ENCODE measurements at places on chromosomes 3 and 15.
A peak's percentile ranks its signal among the peaks of the same experiment; 100 is the strongest.

- DNase-seq = no peak
Measured at GRCh38 chr15:64934023-64934422, 22.3 kb downstream of the ANKDD1A start.

DNA sequence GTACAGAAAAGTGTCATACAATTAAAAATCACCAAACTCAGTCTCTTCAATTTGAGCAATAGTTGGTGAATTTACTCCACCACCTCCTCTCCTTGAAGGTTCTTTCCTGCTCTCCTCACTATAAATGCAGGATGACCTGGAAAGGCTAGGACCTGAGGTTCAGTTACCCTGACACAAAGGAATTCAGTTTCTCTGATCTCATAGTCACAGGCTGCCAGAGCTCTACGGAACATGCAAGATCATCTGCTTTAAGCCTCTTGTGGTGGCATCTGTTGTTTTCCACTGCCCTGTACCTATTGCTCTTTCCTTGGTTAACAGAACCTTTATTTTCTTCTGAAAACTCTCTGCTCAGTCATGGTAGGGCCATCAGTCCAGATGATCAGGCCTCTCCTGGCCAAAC is 4.9 kb upstream of the TP63 start:
- no peak for DNase-seq

DNA sequence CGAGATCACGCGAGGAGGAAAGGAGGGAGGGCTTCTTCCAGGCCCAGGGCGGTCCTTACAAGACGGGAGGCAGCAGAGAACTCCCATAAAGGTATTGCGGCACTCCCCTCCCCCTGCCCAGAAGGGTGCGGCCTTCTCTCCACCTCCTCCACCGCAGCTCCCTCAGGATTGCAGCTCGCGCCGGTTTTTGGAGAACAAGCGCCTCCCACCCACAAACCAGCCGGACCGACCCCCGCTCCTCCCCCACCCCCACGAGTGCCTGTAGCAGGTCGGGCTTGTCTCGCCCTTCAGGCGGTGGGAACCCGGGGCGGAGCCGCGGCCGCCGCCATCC is 1.1 kb upstream of the SETD5 start:
- DNase-seq = peak; percentile 95

GRCh38 chr3:7520059-7520458 is 659.1 kb downstream of the GRM7 start:
- no peak for DNase-seq

- DNase-seq = no peak
Measured at GRCh38 chr3:31974471-31974870, 6.6 kb downstream of the OSBPL10 start.

DNA sequence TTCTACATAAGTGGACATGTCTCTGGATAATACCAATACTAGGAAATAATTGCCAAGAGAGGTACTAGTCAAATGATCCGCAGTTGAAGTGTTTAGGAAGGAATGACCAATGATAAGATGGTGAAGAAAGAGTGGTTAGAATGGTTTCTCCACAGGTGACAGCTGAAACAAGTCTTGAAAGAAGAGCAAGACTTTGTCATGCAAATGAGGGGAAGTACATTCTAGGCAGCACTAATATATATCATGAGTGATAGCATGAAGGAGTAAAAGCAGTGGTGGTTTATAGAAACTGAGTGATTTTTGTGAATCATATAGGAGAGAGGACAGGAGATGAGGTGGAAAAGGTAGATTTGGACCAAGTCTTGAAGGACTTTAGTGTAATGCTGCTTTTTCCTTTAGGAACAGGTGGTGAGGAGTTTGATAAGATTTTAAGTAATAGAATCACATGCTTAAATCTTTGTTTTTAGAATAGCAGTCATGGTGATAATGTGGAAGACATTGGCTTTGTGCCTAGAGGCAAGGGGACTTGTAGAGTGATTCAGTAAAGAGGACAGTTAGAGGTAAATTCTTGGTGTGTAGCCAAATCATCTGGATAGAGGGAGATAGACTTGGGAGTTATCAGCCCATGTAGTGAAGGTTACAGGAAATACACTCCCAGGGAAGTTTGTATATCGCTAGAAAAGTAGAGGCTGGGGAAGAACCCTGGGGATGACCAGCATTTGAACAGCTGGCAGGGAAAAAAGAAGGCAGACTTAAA is 31.9 kb downstream of the SLMAP start:
- no peak for DNase-seq

GRCh38 chr3:5126586-5126985 is 4.5 kb downstream of the ARL8B start:
- DNase-seq = no peak

DNA sequence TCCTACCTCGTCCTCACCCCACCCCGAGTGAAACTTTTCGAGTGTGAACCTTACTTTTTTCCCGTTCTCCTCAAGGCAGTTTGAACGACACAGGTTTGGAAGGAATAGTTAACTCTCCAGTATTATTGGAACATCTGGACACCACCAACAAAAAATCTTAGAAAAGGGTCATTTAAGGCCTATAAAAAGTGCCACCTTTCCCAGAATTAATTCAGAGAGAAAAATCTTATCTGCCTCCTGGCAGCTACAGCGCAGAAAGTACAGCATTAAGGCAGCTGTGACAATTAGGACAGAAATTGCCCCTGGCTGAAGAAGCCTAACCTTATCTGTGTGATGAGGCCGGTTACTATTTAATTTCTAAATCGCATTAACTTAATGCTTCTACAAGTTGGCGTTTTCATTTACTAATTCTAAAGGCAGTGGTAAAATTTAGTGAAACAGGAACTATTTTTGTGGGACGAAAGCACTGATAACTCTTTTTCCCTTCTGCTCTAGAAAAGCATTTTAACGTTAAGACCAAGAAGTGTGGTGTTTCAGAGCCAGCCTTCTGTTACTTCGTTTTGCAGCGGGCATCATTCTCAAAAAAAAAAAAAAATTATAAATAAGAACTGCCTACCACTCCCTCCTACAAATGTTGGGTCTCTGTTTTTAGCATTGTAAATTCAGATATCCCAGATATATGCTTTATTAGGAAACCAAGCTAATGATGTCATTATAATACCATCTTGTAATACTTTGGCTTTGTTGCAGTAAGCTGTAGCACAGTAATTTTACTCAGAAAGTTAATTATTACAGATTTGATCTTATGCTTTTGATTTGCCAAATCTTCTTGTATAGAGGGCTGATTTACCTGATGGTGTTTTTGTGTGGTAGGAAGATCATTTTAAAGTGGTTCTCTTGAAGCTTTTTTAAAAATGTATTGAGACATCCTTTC is 1.4 kb downstream of the ATP11B start:
- peak; percentile 36 for DNase-seq

- DNase-seq = no peak
Measured at GRCh38 chr3:82081351-82081750, 319.9 kb upstream of the GBE1 start.

- DNase-seq = no peak
Measured at GRCh38 chr3:17969244-17969643, 226.8 kb upstream of the TBC1D5 start.

DNA sequence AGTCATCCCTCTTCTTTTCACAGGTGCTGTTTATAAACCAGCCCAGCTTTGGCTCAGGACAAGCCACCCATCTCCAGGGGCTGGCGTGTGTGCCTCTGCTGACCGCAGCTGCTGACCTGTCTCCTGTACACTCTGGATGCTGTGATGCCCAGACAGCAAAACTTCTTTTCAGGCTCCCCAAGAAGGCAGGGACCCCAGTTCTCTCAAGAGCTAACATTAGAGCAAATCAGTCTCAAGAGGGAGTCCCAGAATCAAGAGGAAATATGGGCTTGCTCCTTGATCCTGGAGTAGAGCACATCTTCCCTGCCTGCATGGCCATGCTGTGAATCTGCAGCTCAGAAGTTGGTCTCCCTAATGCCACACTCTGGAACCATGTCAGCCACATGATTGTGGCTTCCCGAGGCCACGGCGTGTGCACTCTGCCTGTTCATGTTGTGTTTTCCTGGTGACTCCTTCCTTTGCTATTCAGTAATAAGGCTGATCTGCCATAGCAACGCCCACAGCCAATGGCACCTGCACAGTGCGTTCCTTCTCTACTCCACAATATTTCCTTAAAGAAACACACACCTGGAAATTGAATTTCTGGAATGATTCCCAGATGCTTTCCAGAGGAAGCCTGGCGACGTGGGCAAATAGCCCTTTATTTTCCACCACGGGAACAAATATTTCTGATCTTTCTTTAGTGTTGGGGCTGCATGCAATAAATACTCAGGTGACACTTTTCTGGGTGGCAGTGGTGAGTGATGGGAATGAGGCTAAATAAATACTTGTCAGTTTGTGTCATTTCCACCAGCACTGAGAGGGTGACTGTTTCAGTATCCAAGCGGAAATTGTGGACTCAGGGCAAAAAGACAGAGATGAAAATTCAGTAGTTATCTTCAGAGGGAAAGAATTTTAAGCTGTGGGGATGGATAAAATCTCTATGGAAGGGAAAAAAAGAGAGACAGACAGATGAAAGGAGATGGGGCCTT is 21.9 kb upstream of the THSD4 start:
- DNase-seq = no peak

- DNase-seq = no peak
Measured at GRCh38 chr3:61857297-61857696, 295.9 kb downstream of the PTPRG start.

DNA sequence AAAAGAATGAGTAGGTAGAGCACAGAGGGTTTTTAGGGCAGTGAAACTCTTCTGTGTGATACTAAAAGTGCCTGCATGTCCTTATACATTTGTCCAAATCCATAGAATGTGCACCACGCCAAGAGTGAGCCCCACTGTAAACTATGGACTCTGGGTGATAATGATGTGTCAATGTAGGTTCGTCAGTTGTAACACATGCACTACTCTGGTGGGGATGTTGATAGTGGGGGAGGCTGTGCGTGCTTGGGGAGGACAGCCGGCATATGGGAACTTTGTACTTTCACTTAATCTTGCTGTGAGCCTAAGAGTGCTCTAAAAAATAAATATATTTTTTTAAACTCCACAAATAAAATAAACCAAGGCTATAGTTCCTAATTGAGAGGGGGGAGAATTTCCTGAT is 319.2 kb downstream of the SHQ1 start:
- DNase-seq = no peak

DNA sequence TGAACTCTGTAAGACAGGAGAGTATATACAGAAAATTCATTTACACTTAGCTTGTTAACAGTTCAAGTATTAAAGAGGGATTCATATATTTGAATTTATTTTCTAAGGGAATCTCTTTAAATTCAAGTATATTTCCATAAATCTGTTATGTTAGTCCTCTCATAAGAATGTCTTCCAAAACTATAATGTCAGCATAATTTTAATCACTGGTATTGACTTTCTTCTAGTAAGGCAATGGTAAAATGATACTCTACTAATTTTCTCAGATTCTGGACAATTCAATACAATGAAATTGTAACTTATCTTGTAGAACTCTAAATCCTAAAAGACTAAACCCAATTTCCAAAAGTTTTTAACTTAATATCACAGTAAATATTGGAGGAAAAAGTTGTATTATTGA is 66.3 kb upstream of the EPHA6 start:
- DNase-seq = no peak

DNA sequence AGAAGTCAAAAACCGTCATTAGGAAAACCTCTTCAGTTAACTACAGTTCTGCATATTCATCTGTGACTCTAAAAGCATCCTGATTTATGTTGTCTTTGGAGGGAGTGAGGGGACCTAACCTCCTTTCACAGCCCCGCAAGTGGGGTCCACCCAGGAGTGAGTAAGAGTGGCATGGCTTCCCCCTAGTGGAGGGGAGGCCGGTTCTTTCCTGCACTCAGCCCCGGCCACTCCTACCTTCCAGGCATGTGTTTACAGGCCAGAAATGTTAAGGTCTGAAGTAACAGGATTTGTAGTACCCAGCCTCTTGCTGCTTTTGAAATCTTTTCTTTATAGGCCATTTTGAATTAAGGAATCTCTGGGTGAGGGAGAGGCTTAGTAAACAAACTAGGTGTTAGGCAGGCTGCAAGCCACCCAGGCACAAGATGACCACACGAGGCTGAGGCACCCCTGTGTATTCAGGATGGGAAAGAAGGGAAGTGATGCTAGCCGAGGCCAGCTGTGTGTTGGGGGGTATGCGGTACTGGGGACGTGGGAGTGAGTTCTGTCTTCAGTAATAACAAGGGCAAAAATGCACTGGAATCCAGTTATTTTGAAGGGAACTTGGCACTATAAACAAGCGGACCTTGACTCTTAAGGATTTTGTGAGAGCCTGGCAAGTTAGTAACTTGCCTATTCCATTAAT is 50.5 kb downstream of the CTDSPL start:
- peak; percentile 83 for DNase-seq

DNA sequence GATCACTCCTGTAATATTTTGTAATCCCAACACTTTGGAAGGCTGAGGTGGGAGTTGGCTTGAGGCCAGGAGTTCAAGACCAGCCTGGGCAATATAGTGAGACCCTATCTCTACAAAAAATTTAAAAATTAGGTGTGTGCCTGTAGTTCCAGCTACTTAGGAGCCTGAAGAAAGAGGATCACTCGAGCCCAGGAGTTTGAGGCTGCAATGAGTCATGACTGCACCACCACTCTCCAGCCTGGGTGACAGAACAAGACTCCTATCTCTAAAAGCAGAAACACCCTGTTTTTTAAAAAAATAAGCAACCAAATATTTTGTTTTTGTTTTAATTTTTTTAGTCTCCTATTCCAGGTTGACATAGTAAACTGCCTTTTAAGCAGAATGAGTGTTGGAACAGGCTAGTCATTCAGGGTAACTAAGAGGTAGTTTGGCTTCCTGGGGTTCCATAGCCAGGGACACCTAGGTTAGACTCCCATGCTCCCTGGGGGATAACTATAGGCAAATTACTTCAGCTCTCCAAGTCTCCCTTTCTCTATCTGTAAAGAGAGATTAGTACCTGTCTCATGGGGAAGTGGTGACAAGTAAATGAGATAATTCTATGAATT is 114.6 kb upstream of the C15orf61 start:
- no peak for DNase-seq

- no peak for DNase-seq
Measured at GRCh38 chr15:68816158-68816557, 4.5 kb downstream of the ANP32A start.

DNA sequence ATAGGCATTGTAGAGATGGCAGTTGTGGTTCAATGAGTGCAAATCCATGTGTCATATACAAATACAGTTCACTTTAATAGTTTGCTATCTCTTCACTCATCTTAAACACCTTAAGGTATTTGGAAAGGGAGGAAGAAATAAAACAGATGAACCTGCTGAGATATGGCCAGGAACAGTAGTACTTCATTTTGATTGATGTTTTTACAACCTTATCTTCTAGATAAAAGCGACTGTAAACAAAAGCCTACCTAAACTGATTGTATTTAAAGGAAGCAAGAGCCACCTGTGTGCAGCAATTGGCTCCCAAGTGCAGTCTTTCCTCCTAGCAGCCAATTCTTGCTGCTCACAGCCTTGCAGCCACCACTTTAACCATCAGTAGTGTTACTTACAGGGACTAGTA is 217.7 kb downstream of the CDIN1 start:
- DNase-seq = no peak

DNA sequence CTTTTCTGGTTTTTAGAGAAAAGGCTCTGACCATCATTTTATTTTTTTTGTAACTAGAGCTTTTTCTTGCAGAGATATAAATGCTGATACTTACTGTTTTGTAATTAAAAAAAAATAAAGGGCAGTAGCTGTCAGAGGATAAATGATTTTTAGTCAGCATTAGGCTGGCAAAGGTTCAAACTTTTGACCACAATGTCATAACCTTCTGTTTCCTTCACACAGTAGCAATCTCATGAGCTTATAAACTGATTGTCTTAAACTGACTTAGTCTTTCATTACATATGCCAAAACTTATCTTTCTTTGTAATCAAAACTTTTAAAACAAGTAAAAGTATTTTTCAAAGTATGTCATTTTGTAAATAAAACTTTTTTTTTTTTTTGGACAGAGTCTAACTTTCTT is 841.9 kb downstream of the OTOL1 start:
- peak; percentile 83 for DNase-seq

- DNase-seq = peak; percentile 45
Measured at GRCh38 chr3:197501879-197502620, 53.7 kb downstream of the BDH1 start.

GRCh38 chr3:194661946-194662345 is 10.0 kb downstream of the LSG1 start:
- DNase-seq = no peak

All from common myeloid progenitor, CD34-positive (primary cell).